ENCODE measurements at places on chromosomes 7 and 10.

DNA sequence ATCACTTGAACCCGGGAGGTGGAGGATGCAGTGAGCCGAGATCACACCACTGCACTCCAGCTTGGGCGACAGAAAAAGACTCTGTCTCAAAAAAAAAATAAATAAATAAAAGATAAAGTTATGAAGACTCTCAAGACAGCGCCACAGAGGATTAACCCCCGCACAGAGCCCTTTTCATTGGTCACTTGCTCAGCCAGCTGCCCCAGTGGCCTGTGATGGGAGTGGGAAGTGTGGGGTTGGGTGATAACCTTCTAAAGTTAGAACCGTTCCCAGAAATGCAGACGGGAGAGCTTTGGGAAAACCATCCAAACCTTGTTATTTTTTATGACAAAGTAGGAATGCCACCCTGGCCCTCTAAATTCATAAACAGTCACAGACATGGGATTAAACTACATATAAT is 57.4 kb downstream of the PARP12 start:
- no peak for DNase-seq

GRCh38 chr7:44162179-44162578 is 21.0 kb upstream of the MYL7 start:
- DNase-seq = no peak

GRCh38 chr10:92914478-92915325 is 66.4 kb downstream of the EXOC6 start:
- DNase-seq = peak; percentile 61

DNA sequence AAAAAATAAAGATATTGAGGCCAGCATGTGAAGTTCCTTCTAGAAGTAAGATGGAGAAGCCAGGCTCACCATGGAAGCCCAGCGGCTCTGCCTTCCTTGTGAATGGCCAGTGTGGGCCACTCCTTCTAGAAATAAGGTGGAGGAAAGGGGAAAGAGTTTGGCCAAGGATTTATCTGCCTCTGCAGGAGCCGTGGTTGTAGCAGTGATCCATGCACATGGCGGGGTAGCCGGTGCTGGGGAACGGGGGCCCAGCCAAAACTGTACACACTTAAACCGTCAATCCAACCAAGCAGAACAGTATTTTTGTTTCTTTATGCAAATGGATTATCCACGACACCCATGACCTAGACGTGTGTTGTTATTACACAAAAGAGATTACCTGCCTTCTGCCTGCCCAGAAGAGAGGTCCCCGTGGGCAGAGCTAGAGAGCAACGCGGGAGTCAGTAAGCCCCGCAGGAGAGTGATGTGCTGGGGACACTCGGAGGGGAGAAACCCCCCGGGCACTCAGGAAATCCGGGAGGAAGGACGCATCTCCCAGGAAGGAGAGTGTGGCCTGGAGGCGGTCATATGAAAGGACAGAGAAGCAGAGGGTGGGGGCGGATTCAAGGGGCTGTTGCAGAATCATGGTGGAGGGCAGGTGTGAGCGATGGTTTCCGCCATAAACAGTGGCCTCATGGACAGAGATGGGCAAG is 218.4 kb upstream of the PPP2R2D start:
- DNase-seq = no peak
